ENCODE measurements at places on chromosomes 1 and 21.

GRCh38 chr21:44996983-44997936 is 57.4 kb downstream of the SLX9 start:
- DNase-seq = no peak

DNA sequence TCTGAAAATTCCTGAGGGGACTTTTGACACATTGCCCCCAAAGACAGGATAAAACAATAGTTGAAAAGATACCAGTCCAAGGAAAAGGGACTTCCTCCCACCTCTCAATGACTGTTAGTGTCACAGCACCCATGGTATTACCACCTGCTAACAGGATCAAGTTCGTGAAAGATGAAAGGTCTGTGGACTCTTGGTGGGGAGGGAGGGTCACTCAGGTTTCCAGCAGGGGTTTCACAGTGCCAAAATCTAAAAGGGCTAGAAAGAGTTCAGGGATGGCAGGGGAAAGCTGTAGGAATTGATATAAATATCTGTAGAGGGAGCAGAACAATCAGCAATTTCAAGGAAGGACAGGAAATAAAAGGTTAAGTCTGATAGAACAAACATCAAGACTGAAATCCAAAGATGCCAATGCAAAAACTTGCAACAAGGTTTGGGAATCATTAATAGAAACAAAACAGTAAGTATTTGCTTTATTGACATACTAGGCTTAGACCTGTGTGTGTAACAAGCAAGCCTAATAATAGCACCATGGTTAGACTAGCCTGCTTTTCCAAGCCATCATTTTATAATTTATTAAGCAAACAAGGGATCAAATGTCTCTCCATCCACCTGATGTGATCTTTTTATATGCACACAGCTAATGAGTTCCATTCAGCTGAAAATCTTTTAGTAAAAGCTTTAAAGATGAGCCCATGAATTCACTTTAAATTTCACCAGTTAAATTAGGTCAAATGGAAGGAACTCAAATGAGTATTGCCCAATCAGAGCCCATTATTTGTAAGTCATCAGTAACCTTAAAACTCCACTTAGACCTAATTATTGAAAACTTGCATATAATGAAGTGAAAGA is 3.7 kb downstream of the MCL1 start:
- DNase-seq = no peak

DNA sequence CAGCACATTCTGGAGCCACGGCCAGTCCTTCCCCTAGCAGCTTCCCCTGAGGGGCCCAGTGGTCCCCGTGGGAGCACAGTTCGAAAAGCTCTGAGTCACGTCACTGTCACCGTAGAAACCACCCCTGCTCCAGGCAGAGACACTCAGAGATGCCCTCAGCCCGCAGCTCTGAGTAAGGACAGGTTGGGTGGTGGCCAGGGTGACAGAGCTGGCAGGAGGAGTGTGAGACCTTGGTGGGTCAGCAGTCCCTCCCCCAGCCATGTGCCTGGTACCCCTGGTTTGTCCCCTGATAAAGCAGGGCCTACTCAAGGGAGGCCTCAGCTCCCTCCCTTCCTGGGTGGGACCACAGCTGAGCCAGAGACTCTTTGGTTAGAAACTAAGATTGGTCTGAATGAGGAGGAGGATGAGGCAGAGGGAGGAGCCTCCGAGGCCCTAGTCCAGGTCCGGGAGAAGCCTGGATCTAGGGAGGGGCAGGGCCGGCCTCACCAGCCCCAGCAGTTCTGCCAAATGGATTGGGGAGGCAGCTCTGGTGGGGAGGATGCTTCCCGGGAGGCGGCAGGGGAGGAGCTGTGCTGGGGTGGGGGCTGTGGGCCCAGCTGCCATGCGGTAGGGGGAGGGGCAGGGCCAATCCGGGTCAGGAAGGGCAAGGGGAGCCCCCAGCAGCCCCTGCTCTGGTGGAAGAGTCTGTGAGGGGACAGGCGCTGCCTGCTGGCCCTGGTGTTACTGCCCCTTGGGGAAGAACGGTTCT is 55.2 kb downstream of the SLC9A1 start:
- DNase-seq = no peak

DNA sequence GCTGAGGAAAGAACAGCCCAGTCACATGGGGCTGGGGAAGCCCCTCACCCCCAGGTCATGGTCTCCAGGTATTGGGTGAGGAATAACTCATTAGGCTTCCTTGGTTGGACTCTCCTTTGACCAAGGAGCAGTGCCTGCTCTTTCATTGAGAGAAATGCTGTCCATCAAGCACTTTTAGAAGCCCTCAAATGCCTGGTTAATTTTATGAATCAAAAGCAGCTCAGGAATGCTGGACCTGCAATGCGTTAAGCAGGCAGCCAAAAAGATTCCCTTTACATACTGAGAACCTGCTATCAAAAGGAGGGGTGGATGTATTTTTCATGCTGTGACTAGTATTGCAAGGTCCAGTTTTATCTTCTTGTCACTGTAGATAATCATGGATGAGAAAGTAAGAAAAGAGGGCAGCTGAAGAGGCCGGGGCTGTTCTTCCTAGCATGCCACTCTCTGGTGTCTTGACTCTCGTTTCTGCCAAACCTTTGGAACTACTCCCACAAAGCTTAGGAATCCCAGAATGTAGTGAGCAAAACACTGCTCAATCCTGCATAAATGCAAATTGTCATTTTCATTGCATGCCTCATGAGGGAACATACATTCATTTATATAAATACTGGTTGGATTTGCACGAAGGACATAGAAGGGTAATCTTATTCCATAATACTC is 2.1 kb upstream of the CD58 start:
- no peak for DNase-seq

- no peak for DNase-seq
These were observed 5.1 kb upstream of the ETV3L start for GRCh38 chr1:157104598-157105293.

- DNase-seq = no peak
These were observed 61.0 kb downstream of the POFUT2 start for GRCh38 chr21:45226540-45227326.

DNA sequence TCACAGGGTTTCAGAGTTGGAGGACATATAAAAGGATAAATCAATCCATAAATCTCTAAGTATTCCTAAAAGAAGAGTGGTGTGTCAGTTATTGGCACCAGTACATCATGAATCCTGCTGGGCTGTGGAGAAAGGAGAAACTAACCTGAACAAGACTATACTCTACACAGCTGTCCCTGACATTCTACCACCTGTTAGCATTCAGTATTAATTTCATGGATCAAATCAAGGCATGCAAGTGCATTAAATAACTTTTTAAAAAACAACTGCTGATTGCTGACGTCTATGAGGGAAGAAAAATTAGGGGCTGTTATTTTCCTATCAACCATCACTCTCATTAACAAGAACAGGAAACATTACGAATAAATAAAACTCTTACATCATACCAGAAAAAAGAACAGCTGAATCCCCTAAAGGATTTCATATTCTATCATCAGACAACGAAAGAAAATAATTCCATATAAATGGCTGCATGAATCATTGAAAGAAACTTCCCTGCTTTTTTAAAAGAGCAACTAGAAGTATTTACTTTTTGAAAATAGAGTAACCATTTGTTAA is 121.7 kb downstream of the ATF6 start:
- no peak for DNase-seq

- no peak for DNase-seq
These were observed 86.8 kb downstream of the SLC45A1 start for GRCh38 chr1:8404460-8405370.

DNA sequence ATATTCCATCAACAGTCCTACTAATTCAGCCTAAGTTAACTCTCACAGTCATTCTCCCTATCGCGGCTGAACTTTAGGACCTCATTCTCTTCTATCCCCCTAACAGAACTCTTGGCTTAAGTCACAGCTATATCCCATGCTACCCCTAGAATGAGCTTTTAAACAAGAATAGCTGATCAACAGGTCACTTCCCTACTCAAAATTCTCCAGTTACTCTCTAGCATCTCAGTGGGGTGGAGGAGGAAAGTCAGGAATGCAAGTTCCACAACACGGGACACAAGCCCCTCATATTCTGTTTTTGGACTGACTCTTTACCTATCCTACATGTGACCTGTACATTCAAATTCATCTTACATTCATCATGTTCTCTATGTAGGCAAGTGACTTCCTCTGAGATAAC is 21.0 kb downstream of the MRPL39 start:
- DNase-seq = no peak

- DNase-seq = no peak
These were observed 15.9 kb upstream of the PPP2R5A start for GRCh38 chr1:212269306-212269705.

DNA sequence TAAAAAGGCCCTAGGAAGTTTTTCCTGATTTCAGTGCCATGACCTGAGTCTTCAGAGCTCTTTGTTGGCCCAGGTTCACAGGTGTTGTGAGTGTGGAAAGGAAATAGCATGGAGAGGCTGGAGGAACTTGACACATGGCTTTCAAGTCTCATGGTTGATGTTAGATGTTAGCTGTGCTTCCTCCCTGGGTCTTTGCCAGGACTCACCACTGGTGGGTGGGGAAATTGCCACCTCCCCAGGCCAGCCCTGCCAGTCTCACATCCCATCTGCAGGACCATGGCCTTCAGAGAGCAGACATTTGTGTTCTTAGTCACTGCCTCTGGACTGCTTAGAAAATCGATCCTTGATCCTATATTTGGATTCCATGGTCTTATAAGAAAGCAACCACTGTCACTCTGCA is 383.2 kb downstream of the DISC1 start:
- DNase-seq = no peak

DNA sequence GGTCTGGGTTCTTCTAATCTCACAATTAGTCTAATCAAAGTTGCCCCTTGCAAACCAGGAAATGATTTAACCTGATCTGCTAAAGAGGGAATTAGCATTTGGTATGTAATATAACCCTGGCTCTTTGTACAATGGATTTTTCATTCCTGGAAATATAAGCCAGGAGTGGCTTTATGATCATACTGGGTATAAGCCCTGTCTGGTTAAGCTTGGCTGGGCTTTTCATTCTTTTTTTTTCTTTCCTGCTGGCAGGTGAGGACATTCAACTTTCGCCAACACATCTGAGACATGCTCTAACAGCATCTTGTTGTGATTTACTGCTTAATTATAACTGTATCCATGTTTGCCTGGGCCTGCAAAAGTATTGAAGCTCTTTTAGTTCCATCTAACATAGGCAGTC is 20.4 kb upstream of the SDE2 start:
- DNase-seq = no peak

DNA sequence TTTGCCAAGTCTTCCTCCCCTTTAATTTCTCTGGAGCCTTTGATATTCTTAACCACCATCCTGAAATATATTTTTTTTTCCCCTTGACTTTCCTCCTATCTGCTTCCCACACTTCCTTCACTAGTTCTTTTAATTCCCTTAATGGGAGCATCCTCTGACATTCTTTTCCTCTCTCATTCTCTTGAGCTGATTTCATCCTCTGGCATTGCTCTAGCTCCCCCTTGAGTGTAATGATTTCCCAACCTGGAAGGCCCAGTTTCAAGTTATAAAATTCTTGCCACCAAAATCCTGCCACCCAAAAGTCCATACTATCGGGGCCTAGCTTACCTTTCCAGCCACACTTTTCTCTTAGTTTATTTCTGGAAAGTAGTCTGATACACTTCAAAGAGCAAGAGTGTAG is 39.5 kb upstream of the UBE2U start:
- no peak for DNase-seq

- no peak for DNase-seq
These were observed 652.5 kb downstream of the AMY1C start for GRCh38 chr1:104402178-104402577.

- DNase-seq = peak; percentile 73
These were observed 66.3 kb downstream of the CD58 start for GRCh38 chr1:116504308-116505156.

GRCh38 chr1:197333041-197333440 is 65.0 kb downstream of the CRB1 start:
- no peak for DNase-seq

DNA sequence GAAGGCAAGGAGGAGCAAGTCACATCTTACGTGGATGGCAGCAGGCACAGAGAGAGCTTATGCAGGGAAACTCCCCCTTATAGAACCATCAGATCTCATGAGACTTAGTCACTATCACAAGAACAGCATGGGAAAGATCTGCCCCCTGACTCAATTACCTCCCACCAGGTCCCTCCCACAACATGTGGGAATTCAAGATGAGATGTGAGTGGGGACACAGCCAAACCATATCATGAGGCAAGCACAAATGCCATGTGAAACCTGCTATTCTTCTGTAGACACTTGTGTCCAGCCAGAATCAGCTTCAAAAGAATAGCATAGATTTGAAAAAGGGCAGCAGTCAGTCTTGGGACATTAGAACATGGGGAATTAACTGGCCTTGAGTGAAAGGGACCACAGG is 32.2 kb upstream of the UBE2U start:
- no peak for DNase-seq

DNA sequence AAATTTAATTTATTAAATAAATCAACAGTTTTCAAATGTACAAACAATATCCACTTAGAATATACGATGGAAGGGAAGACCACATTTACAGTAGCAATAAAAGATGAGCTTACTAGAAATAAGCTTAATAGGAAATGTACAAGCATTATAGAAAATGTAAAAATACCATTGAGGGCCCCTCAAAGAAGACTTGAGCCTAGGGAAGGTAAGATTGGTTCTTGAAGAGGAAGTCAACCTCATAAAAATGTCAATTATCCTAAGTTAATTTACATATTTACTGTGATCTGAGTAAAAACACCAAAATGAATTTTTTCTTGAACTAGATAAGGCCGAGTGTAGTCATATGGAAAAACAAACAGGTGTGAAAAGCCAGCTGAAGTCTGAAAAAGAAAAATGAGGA is 39.7 kb upstream of the TRIM67 start:
- DNase-seq = no peak

DNA sequence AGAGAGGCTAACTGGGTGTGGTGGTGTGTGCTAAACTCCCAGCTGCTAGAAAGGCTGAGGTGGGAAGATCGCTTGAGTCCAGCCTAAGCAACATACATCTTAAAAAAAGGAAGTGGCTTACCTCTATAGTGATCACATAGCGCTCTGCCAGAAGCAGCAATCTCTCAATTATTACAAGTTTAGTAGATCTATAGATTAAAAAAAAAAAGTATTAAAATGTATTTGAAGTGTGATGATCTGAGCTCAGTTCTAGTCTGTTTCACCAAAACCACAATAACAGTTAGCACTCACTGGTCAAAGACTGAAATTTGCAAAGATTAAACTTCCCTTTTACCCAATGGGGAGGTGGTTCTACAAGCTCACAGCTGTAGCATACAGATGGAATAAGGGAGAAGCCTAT is 76.3 kb downstream of the USP24 start:
- no peak for DNase-seq

GRCh38 chr1:2353551-2354438 is 37.6 kb downstream of the MORN1 start:
- no peak for DNase-seq
